Stimulated activated CD8-positive, alpha-beta memory T cell treated with anti-CD3 and anti-CD28 coated beads, Interleukin-2, amount 100 ng/mL, for 1 hour (primary cell): ENCODE measurements at places on chromosomes 1 and 21.

- DNase-seq: no peak
These were observed 161.2 kb upstream of the SNX7 start for GRCh38 chr1:98500324-98500723.

DNA sequence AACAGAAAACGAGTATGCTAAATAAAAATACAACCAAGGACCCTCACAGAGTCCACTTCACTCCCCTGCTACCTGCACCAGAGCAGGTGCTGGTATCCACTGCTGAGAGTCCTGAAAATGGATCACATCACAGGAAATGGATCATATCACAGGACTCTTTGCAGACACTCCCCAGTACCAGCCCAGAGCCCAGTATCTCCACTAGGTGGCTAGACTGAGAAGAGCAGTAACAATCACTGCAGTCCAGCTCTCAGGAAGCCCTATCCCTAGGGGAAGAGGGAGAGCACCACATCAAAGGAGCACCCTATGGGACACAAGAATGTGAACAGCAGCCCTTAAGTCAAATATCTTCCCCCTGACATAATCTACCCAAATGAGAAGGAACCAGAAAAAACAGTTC lies 28.0 kb downstream of the AGBL4 start:
- DNase-seq: no peak

- DNase-seq: no peak
These were observed 241.0 kb downstream of the FMN2 start for GRCh38 chr1:240332672-240333071.

DNA sequence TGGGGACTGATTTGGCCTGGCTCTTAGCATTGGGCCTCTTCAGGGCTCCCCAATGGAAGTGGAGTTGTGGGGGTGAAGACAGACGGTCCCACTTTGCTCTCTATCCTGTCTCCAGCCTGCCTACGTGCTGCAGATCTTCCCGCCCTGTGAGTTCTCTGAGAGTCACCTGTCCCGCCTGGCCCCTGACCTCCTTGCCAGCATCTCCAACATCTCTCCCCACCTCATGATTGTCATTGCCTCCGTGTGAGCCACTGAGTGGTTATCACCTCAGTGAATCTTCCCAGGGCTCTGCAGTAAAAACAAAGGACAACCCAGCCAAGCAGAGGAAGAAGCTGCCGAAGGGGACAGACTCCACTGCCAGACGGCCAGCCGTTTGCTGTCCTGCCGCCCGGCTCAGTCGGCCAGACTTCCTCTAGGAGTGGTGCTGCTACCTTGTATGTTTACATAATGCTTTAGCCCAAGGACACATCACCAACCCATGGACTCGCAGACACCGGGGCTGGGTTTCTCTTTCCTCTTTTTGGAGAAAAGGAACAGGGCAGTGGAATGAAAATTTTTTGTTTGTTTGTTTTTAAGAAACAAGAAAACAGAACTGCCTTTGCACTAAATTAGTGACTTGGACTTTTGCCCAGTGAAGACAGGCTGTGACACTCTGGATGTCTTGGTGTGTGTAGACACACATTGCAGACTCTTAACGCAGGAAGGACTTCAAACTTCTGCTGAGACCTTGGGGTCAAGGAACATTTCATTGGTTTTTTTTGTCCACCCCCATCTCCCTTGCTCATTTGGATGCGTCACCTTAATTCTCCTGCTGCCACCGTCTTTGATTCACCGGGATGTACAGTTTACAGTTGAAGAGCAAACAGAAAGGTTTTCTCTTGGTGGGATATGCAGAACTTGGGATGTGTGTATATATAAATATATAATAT lies 36.5 kb downstream of the ZBTB17 start:
- DNase-seq: no peak

DNA sequence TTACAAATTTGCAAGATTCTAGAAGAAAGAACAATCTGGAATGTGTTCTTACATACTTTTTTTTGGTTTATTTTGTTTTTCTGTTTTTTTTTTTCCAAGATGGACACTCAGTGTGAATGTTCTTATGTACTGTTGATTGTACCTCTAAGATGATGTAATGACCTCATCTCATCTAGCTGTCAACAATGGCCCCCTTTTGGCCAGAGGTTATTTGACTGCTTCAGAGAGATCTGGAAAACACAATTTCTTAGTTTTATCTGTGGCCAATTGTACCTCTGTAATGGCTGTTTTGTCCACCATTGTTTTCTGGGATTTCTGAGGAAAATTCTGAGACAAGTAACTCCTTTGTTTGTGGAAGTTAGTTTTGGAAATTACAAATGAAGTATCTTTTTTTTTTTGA lies 38.9 kb downstream of the ST6GALNAC3 start:
- no peak for DNase-seq

DNA sequence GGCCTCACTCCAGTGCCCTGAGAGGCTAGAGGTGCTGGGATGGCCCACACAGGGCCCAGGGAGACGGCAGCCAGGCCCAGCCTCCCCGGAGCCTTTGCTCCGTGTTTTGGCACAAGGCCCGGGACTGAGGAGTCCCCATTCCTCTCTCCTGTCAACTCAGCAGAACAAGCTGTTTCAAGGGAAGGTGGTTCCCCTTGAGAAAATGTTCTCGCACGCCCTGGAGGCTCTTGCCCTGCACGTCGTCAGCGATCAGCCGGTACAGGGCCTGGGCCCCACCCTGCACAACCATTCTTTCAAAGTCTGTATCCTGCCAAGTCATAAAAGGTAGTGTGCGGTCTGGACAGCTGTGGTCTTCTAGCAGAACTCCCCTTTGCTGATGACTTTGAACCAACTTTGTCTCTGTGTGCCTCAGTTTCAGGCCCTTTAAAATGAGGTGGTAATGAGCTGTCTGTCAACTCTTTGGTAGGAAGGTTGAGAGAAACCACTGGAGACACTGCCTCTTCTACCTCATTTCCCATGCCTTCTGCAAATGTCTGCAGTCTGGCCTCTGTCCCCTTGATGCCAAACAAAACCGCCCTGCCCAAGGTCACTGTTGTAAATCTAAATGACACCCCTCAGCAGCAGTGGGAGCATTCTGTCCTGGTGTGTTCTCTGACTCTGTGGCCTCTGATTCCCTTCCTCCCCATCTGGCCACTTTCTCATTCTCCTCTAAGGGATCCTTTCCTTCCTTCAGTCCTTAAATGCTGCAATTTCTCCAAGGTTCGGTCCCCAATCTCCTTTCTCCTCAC lies 138.6 kb upstream of the JUN start:
- DNase-seq: no peak

- no peak for DNase-seq
These were observed 75.2 kb downstream of the SH3GLB1 start for GRCh38 chr1:86779308-86780191.

DNA sequence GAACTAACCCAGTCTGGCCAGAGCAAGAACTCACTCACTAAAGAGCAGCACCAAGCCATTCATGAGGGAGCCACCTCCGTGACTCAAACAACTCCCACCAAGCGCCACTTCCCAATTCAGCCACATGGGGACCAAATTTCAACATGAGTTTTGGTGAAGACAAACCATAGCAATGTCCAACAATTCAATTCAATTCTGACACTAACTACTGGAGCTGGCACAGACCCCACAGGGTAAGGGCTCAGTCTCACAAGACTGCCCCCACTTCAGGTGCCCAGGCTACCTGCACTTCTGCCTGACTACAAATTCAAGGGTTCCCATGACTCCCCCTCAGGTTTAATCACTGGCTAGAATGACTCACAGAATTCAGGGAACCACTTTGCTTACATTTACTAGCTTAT lies 48.8 kb upstream of the RAP1A start:
- DNase-seq: peak; percentile 6

DNA sequence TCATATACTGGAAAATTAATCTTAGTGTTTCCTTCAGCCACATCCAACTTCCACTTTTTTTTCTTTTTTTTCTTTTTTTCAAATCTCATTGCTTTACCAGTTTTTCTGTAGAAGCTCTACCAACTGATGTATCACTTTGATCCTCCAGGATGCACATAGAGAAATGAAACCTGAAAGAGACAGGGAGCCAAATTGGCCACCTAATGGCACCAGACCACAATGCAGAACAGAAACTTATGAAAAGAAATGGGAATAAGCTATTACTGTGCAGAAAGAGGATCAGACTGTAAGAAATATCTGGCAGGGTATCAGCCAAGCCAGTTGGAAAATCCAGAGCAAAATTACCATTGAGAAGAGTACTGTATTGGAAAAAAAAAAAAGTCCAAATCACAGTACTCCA lies 1514.2 kb downstream of the MRPL39 start:
- no peak for DNase-seq

DNA sequence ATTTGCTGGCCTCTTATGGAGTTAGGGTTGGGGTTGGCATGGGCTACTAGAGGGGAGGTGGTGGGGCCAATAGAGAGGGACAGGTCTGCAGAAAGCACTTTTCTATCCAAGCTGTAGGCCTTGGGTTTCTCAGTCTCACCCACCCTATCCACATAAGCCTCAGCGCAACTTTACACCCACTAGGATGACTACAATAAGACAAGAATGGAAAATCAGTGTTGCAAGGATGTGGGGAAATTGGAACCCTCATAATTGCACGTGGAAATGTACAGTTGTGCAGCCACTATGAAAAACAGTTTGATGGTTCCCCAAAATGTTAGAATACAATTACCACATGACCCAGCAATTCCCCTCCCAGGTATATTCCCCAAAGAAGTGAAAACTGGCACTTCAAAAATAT lies 14.0 kb upstream of the GSTM4 start:
- DNase-seq: no peak

GRCh38 chr1:28902738-28903137 lies 11.6 kb upstream of the EPB41 start:
- DNase-seq: no peak

DNA sequence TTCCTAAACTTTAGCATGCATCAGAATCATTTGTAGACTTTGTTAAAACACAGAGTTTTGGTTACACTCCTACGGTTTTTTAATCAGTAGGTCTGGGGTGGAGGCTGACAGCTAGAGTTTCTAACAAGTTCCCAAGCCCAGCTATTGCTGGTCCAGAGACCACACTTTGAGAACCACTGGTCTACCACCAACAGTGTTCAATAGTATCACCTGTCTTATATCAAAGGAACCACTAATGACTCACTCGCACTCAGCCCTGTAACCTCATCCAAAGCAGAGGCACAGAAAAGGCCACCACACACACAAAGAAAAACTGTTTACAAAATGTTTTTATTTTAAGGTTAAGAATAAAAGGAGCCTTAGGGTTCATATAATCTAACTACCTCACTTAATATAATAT lies 68.7 kb downstream of the HIVEP3 start:
- no peak for DNase-seq

GRCh38 chr1:184433956-184434502 lies 47.2 kb downstream of the C1orf21 start:
- DNase-seq: no peak

DNA sequence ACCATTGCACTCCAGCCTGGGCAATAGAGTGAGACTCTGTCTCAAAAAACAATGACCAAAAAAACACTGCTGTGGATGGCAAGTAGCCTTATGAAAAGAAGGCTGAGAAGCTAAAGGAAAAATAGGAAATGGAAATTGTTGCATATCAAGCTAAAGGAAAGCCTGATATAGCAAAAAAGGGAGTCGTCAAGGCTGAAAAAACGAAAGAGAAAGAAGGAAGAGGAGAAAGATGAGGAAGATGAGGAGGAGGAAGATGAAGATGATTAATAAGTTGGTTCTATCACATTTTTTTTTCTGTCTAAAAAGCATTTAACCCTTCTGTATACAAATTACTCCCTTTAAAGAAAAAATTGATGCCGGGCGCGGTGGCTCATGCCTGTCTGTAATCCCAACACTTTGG lies 10.2 kb upstream of the PRDX1 start:
- no peak for DNase-seq

GRCh38 chr1:177770096-177770495 lies 199.8 kb downstream of the SEC16B start:
- no peak for DNase-seq

DNA sequence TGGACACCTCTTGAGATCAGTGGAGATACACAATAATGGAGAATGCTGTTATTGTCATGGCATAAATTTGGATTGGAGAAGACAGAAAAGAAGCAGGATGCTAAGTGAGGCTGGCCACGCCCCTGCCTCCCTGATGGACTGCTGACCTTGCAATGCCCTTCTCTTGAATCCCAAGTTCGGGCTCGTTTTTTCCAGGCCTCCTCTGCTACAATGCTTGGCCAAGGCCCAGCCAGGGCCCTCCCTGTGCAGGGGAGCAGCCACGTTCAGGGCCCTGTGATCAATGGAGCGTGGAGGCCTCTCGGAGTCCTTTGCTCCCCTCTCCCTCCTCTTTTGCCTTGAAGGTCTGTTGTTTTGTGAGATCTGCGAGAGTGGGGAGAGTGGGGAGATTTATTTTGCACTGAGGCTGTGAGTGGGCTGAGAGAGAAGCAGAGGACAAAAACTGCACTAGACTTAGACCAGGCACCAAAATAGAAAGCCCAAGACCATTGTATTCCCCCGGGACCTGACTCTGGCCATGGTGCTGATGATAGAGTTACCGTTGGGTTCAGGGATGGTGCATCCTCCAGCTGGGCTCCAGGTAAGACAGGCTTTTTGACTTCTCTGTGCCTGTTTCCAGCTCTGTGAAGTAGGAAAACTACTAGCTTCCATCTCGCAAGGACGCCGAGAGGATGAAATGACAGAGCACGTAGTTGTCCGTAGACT lies 268.6 kb downstream of the KAZN start:
- no peak for DNase-seq

- no peak for DNase-seq
These were observed 90.1 kb downstream of the PKN2 start for GRCh38 chr1:88774151-88774556.

DNA sequence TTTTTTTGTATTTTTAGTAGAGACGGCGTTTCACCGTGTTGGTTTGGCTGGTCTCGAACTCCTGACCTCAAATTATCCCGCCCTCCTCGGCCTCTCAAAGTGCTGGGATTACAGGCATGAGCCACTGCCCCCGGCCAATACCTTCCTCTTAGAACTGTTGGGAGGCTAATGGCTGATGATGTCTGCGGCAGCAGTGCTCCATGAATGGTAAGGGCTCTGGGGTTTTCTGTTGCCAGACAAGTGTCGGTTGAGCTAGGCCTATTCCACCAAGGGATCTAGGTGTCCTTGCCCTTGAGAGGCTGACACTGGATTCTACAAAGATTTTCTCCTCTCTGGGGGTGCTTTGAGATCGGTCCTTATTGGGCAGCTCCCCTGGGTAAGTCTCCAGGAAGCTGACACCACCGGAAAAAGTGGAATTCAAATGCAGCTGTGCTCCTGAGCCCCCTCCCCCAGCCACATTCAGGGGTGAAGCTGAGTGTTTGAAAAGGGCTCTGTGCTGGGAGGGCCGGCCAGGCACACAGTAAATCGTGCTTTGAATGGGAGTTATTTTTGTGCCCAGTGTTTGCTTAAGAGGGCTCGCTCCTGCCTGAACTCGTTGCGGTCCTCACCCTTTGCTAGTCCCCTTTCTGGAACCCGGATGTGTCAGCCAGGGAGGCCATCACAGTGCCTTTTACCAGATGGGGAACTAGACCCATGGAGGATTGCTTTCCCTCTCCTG lies 5.2 kb downstream of the SOX13 start:
- DNase-seq: no peak

DNA sequence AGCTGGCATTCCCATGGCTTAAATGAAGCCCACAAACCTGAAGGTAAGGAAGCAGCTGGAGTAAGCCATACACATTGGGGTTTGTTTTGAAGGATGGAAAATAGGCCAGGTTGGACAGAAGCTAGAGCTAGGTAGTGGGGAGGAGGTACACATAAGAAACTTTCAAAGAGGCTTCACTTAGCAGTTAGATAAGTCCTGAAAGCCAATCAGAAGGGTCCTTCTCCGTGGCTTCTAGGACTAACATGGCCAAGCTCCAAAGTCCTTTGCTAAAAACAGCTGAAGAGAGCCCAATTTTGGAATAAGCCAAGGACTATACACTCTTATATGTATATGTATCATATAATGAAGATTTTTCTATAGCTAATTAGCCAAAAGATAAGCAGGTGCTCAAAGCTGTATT lies 1.8 kb downstream of the EYA3 start:
- DNase-seq: no peak

- no peak for DNase-seq
These were observed 138.9 kb downstream of the TOMM20 start for GRCh38 chr1:234989479-234990327.
